ENCODE measurements at places on chromosomes 2 and 18. TPM values are rescaled to one million over a fixed set of nuclear protein-coding genes. Genes with fewer than 3 reads are reported as not detected.

Gene SKA1
- 0.52 TPM for total RNA-seq

- no peak for DNase-seq
Measured at GRCh38 chr18:73150199-73150598, 282.4 kb upstream of the NETO1 start.

DNA sequence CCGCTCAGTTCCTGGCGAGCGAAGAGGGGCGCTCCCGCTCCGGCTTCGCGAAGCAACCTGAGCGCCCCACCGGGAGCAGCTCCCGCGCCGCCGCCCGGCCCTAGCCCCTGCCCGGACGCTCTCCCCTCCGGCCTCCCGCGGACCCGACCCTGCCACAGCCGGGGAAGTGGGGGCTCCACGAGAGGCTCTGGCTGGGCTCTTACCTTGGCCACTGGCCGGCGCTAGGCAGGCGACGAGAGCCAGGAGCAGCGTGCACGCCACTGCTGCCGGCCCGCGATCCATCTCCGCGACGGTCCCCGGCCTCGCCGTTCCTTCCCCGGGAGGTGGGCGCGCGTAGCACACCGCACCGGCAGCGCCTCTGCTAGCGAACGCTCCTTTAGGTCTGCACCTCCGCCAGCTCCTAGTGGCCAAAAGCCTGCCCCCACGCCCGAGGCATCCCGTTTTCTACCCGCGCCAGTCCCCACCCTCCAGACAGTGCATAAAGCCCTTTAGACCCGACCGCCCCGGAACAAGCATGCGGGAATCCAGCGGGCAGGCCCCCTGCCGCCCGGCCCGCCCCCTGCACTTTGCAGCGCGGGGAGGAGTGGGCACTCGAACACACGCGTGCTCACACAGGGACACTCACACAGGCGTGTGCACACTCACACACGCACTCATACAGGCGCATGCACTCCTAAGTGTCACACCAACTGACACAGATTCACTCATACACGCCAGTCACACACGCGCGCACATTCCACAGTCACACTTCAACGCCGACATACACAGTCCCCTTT is at the start of gene LRP2:
TSS of gene LRP2 (minus strand) at position 417 of the 776 bp plus-strand sequence. CDS start at position 282, 135 bp downstream.
- DNase-seq: peak; percentile 74

GRCh38 chr2:39620067-39620466 is 45.6 kb upstream of the TMEM178A start:
- no peak for DNase-seq

Gene CERKL
- 0.29 TPM for total RNA-seq

DNA sequence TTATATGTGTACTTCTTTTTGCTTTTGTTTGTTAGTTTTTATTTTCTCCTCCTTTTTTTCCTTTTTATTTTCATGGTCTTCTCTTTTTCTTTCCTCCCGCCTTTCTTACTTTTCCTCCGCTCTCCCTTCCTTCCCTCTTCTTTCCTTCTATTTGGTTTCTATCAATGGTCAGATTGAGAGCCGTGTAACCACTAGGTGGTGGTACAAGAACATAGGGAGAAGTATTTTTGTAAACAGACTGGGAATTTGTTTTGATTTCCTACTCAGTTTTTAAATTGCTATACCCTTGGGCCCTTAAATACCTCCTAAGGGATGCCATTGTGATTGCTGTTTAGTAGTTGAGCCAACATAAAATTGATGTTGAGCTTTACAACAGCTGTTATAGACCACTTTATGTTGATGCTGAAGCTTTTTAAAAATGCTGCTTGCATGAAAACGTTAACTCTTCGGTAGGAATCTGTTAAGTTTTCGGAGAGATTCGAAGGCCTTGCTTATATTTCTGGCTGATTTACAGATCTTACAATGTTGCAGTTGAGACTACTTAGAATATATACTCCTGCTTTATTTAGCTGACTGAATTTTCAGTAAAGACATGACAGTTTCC is 124.2 kb downstream of the UBE2E3 start:
- DNase-seq: no peak

DNA sequence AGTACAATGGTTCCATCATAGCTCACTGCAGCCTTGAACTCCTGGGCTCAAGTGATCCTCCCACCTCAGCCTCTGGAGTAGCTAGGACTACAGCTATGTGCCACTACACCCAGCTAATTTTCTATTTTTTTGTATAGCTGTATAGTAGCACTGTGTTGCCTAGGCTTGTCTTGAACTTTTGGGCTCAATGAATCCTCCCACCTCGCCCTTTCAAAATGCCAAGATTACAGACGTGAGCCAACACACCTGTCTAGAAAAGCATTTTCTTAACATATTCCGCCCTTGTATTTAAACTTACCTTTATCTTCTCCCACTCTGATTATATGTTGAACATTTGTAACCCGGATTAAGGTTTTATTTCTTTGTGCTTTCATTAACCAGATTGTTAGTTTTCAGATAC is 750.7 kb upstream of the GCFC2 start:
- no peak for DNase-seq

DNA sequence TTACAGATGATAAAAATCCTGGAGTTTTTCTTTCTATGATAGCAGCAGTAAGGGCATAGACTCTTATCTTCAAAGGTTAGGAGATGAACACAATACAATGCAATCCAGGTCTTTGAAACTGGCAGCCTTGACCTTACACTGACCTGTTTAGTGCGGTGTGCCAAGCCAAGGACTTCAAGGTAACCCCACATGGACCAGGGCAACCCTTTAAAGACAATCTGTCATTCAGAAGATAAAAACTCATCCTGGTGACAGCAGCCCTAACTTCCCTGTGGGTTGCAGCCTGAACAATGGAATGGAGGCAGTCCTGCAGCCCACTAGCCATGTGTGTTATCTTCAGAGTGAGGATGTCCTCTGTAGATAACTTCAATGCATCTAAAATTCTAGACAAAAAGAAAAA is 78.1 kb downstream of the RTTN start:
- no peak for DNase-seq

Gene SERPINB8
- 24.6 TPM for total RNA-seq

DNA sequence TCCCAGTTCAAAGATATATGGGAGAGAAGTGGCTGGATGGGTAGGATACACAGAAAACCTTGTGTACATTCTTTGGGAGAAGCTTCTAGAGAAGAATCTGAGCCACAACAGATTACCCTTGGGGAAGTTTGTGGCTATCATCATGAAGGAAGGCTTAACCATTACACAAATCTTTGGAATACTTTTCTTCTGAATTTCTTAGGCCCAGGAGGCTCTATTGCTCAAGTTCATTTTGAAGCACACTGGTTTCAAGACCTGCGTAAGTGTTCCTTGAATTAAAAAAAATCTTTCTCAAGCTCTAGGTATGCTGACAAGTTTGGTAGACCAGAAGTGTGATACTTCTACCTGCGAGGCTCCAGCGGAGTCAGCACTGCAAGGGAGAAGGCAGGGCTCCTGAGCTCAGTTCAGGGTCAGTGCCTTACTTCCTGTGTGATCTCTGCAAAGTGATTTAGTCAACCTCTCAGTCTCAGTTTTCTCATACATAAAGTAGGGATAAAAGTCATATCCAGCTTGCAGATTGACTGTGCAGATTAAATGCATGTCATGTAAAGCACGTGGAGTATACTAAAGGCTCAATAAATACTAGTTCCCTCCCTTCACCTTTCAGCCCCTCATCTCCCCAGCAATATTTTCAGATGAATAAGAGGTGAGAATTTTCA is 438.6 kb downstream of the DLGAP1 start:
- DNase-seq: no peak

Gene RFTN2
- total RNA-seq: 12.3 TPM
